ENCODE measurements at places on chromosomes 13 and 19.
A peak's percentile ranks its signal among the peaks of the same experiment; 100 is the strongest.

- DNase-seq: no peak
Measured at GRCh38 chr13:26528527-26528926, 29.0 kb upstream of the WASF3 start.

- DNase-seq: no peak
Measured at GRCh38 chr13:106263801-106264200, 271.7 kb downstream of the EFNB2 start.

- DNase-seq: peak; percentile 39
Measured at GRCh38 chr13:41905600-41906254, 55.2 kb downstream of the VWA8 start.

DNA sequence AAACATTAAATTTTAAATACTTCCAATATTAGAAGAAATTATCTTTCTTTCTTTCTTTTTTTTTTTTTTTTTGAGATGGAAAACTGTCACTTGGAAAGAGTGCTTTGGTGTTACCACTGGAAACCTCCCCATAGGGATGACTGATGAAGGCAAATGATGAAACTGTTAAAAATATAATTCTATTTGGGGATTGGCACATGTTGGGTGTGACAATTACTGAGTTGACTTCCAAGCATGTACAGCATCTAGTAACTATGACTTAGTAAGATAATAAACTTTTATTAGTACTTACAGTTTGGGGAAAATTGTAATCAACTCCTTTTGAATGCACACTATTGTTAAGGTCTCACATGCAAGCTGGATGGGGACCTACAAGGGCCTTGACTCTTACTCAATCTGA, 592.5 kb downstream of the KCTD12 start:
- DNase-seq: peak; percentile 52

DNA sequence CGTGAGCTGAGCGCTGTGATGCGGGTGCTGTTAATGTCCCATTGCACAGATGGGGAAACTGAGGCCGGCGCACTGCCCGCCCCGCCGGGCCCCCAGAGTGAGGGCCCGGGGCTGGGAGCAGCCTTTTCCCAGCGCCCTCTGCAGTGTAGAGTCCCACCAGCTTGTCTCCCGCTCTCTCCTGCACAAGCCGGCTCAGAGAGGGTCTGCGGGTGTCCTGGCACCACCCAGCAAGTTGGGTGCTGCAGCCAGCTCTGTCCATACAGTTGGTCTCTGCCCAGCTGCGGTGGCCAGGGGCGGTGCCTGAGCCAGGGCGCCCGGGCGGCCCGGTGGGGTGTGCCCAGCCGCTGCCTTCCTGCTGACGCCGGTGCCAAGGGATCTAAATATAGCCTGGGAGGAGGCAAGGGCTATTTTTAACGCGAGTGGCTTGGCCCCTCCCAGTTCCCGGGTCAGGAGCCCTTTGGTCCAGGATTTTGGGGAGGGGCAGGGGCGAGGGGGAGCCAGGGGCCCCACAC, 19.3 kb downstream of the GADD45B start:
- peak; percentile 85 for DNase-seq

GRCh38 chr13:34076943-34077703, 259.2 kb downstream of the RFC3 start:
- peak; percentile 61 for DNase-seq

DNA sequence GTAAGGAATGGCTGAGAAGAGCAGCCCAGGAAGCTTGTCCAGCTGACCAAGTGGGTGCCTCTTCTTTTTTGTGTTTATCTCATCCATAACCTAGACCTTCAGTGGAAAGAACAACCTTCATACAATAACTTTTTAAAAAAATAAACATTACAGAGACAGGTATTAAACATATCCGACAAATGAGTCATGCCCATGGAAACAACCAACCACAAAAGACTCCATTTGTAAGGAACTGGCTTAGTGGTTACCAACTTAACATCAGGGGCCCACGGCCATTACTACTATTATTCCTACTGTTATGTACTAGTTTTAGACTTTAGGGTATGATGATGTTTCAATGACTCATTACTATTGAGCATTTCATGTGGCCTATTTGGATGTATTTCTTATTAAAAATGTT, 191.7 kb upstream of the SERP2 start:
- DNase-seq: no peak

DNA sequence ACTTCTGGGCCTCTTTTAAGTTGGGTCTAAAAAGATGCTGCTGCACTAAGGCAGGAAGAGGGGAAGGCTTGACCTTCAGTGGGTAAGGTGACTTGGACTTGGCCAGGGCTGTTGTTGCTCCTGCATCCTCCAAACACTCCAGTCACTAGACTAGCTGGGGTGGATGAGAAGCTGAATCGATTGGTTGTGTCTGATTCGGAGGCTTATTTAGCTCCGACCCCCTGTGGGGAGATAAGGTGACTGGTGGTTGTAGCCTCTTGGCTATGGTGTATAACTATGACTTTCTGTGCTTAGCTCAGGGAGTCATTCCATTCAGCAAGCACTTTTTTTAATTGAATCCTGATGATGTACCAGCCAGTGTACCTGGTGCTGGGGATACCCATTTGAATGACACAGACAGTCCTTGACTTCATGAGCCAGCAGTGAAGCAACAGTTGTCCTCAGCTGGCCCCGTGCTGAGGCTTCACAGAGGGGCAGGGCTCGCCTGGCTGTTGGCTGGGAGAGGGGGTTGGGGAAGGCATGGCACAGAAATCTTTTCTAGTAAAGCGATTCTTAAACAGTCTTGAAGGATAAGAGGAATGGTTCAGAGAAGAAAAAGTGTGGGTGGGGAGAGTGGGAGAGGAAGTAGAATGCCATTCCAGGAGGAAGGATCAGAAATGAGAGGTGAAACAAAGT, 9.9 kb downstream of the PCDH8 start:
- DNase-seq: no peak

DNA sequence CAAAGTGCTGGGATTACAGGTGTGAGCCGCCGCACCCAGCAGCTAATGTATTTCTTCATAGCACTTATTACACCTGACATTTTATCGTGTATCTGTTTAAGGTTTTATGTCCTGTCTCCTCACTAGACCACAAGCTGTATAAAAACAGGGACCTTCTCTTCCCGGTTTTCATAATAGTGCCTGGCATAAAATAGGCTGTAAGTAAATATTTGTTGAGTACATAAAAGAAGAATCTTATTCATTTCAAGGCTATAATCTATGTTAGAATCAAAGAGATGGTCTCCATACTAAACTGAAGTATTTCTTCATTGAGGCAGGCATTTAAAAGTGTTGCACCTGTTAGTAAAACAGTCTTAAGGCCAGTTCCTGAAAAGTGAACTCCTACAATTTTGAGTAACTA, 194.0 kb downstream of the SHISA2 start:
- DNase-seq: no peak

GRCh38 chr13:31435536-31435935, 235.8 kb downstream of the B3GLCT start:
- no peak for DNase-seq

- DNase-seq: no peak
Measured at GRCh38 chr19:49874503-49875157, 2.5 kb downstream of the AKT1S1 start.

DNA sequence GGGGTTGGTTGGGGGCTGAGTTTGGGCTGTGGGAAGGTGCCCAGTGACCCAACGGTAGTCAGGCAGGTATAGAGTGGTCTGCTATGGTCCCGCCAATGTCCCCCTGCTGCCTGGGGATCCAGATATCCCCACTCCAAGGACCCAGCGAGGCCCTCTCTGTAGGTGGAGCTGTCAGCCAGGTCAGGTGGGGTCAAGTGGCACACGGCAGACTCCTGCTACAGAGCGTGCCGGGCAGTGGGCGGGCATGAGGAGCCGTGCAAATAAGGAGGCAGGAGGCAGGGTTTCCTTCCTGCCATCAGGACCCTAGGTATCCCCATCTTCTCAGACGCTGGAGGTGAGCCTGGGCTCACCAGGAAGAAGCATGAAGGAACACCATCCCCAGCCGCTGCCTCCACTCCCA, 14.9 kb downstream of the EVI5L start:
- no peak for DNase-seq

- peak; percentile 79 for DNase-seq
Measured at GRCh38 chr19:46513461-46514236, 18.0 kb upstream of the PNMA8B start.

GRCh38 chr19:3817761-3818160, 31.6 kb upstream of the MATK start:
- DNase-seq: no peak

DNA sequence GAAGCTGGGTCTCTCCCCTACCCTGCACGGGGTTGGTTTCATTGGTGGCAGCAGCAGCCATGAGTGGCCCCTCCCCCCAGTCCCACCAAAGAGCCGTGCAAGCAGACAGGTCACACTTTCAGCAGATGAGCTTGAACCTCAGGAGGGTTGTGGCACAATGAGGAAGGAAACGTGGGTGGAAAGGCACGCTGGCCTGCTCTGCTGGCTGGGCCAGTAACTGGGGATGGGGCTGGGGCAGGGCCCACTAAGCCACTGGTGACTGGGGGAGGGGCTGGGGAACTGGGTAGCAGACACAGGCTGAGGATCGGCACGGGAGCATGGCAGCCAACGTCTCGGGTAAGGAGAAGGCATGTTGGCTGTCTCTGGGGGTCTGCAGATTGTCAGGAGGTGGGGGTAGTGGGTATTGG, at the start of gene P2RY11:
Gene P2RY11 (plus strand): TSS at position 289 of the 407 bp plus-strand sequence. CDS start 29 bp downstream, at position 318.
- no peak for DNase-seq

- DNase-seq: no peak
Measured at GRCh38 chr13:99370481-99371275, 63.5 kb upstream of the GPR183 start.

DNA sequence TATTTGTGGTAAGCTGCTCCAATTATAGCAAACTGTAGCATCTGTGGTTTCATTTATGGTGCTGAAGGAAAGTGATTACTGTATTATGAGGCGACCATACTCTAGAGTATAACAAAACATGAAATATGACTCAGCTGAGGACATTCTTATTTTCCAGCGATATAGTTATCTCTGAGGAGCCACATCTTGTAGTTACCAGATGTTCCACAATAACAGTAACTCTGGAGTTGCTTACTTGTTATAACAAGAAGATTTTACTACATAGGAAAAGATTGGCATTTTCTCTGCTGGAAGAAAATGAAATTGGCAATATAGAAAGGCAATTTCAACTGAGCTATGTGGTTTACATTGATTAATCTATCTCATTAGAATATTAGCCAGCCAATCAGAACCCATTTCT, 1634.2 kb downstream of the PCDH9 start:
- peak; percentile 40 for DNase-seq

GRCh38 chr13:53545340-53545941, 516.8 kb downstream of the OLFM4 start:
- DNase-seq: no peak

- DNase-seq: peak; percentile 22
Measured at GRCh38 chr13:20332361-20333096, 100.4 kb upstream of the GJB6 start.

GRCh38 chr19:41935760-41936415, 7.6 kb upstream of the ERFL start:
- no peak for DNase-seq

DNA sequence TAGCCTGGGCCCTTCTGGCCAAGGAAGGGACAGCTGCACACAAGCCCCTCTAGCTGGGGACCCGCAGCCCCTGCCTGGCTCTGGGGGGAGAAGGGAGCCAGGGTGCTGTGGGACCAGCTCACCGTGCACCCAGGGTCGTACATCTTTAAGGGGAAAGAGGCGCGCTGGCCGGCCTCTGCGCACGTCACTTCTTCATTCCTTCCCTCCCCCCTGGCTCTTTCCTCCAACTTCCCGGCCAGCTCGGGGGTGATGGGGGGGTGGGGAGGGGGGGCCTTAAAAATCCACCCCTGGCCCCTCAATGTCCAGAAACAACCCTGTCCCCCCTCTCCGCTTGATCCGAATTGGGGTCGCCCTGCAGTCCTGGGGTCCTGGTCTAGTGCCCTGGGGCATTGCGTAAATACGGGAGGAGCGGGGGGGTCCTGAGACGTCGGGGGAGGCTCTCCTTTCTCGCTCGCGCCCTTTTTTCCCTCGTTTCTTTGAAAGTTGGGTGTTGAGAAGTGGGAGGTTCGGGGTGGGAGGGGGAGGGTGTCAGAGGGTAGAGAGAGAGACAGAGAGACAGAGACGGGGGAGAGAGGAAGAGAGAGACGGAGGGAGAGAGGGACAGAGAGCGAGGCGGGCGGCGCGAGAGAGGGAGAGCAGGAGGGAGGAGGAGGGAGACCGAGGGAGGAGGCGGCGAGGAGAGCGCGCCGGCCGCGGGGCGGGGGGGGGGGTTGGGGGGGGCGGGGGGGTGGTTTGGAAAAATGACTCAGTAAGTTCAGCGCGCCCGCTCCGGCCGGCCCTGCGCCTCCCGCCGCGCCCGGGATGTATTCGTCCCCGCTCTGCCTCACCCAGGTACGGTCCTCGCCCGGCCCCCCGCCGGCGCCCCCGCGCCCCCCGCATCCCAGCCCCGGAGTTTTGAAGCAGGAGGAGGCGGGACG, at the start of gene NFIC:
Gene NFIC (plus strand): TSS at position 748 of the 917 bp plus-strand sequence. CDS start 54 bp downstream, at position 802.
- peak; percentile 91 for DNase-seq

- DNase-seq: no peak
Measured at GRCh38 chr19:51719251-51719988, 4.4 kb downstream of the HAS1 start.

DNA sequence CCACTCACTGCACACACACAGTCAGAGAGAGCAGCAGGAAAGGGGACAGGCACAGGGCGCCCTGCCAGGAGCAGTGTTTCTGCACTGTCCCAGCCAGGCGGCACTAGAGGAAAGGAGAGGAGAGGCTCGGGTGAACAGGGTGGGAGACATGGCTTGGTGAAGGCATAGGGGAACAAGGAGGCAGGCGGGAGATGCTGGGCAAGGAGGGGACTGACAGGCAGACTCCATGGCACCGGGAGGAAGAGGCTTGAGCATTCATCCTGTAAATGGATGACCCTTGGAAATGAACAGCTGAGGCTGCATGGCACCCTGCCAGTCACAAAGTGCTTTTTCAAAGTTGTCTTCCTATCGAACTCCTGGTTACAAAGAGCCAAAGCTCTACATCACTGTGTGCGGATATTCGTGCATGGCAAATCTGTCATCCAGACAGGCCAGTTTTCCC, 22.4 kb downstream of the MED26 start:
- DNase-seq: no peak

GRCh38 chr19:32269831-32270230, 75.6 kb upstream of the ZNF507 start:
- DNase-seq: no peak

- no peak for DNase-seq
Measured at GRCh38 chr13:99315186-99315585, 8.0 kb upstream of the GPR183 start.

DNA sequence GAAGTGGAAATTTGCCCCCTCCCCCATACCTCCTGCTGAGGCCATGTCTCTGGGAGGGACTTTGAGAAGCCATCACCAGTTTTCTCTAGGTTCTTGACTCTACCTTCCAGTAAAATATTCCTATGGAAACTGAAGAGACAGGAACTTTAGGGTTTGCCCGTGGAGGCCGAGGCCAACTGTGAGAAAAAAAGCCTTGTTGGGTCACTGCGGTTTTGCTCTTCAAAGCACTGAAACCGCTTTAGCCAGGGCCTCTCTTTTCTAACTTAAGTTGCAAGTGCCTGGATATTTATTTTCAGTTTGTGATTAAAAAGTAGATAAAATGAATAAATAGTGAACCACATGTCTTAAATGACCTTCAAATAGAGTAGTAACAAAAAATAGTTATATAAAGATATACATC, 159.7 kb upstream of the TSC22D1 start:
- DNase-seq: no peak

- DNase-seq: peak; percentile 11
Measured at GRCh38 chr19:49071860-49072547, 495 bp downstream of the KCNA7 start.

GRCh38 chr13:24511019-24511815, 1.4 kb downstream of the PARP4 start:
- DNase-seq: peak; percentile 71

GRCh38 chr13:70191034-70191433, 82.8 kb upstream of the KLHL1 start:
- DNase-seq: no peak

All from fibroblast of skin of scalp (primary cell).